ENCODE measurements at places on chromosomes 12 and 14. TPM values are rescaled to one million over a fixed set of nuclear protein-coding genes. Genes with fewer than 3 reads are reported as not detected.

The FBLN5 gene
- not detected for total RNA-seq

The NXPH4 gene
- 1.7 TPM for total RNA-seq

The TCL1A gene
- not detected for total RNA-seq

The CDKL1 gene
- 7.3 TPM for total RNA-seq

The KRT82 gene
- total RNA-seq: not detected

GRCh38 chr14:92400579-92401444 is 77.8 kb downstream of the SLC24A4 start:
- no peak for DNase-seq

GRCh38 chr14:71013551-71014192 is 106.4 kb downstream of the PCNX1 start:
- DNase-seq: no peak

DNA sequence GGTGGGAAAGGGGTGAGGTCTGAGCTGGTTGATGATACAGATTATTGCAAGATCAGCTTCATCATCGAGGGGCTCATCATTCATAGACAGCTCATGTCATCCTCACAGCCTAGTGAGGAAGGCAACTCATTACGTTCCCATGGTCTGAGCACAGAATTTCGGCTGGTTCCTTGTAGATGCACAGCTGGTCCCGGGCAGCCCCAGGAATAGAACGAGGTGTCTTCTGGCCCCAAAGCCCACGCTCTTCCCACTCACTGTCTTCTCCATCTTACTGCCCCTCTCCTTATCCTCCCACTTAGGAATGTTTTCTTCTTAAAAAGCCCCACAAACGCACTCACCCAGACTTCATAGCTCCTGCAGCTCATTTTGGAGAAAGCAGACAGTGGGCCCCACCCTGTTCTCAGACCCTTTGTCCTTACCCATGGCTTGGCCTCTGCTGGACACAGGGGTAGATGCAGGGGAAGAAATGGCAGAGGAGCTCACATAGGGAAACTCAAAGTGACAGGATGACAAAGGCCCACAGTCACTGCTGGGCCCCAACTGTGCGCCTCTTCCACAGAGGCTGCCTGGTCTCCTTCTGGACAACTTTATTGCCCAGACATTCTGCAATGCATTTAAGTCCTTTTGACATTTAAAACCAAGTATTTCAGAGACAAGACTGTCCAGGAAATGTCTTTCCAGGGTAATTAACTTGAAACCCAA is 162.2 kb downstream of the ADGRD1 start:
- no peak for DNase-seq

DNA sequence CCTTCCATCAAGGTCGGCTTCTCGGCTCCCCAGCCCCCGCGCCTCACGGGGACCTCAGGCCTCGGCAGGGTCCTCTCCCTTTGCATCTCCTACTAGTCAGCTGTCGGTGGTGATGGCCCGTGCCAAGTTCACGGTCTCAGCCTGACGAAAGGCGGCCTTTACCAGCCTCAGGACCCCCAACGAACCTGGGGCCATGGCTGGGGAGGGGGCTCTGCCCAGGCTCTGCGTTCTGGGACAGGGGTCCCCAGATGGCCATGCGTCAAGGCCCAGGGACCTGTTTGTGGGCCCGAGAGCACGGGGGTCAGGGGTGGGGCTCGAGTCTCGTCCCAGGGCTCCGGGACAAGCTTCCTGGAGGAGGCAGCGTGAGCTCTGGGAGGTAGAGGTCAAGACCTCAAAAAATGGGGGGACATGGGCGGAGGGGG is 32.8 kb upstream of the DEGS2 start:
- DNase-seq: no peak

DNA sequence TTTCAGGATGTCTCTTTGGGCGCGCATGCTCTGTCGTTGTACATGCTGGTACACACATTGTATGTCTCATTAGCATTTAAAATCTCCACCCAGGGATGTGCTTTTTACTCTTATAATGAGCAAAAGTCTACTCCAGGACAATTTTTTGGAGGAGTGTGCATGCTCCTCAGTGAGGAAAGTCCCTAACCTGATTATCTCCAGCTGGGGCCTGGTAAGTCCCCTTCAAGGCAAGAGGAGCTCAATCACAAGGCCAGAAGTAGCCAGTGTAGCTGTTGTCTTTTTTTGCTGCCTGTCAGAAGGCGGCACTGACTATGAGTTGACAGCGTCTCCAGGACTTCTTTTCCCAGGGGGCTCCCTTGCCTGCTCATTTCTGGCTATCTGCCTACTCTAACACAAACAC is 218.3 kb upstream of the CNTN1 start:
- DNase-seq: no peak

DNA sequence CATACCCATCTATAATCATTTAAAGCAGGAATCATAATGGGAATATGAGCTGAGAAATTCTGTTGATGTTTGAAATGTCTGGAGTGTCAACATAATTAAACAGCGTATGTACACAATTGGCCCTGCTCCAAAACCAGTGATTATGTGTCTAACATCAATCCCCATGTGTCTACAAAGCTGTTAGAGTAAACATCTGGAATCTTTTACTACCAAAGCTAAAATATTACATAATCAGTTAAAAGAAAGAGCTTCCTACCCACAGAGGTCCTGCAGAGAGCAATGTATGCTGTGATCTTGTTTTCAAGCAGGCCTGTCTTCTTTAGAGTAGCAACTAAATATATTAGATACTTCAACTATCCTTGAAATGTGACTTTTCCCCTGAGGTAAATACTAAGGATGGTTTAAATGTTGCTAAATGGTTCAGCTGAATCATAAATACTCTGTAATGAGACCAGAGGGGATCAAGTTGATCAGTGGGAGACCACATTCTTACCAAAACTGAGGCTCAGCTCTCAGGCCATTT is 74.3 kb downstream of the RASSF8 start:
- DNase-seq: peak; percentile 49

DNA sequence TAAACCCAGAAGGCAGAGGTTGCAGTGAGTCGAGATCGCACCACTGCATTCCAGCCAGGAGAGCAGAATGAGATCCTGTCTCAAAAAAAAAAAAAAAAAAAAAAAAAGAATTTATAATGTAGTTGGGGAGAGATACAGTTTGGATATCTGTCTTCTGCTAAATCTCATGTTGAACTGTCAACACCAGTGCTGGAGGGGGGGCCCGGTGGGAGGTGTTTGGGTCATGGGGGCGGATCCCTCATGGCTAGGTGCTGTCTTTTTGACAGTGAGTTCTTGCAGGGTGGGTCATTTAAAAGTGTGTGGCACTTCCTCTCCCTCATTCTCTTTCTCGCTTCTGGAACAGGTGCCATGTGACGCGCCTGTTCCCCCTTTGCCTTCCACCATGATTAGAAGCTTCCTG is 32.8 kb downstream of the CLIP1 start:
- DNase-seq: no peak

DNA sequence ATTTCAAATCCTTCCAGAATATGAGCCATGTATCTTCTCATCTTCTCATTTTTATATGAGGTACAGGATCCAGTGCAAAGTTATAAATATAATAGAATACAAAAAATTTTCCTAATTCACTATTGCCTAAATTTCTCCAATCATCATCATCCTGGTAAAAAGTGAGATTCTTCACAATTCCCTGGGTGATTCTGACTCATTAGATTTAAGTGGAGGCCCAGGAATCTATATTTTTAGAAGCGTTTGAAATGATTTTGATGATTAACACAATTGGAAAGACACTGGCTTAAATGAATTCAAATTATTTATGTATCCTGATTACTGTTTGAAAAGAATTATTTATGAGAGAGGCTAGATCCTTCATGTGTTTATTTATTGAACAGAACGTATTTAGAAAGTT is 380.3 kb upstream of the PDE3A start:
- DNase-seq: no peak

DNA sequence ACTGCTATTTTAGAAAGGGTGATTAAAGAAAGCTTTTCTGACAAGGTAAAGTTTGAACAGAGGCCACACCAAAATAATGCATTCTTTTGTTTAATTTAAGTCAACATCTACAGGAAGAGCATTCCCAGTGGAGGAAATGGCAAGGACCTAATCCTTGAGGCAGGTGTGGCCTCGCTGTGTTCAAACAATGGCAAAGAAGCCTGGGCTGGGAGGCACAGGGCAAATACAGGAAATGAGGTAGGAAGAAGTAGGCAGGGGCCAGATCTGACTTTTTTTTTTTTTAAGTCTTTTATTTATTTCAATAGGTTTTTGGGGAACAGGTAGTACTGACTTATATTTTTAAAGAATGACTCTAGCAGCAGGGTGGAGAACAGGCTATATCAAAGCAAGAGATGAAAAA is 53.5 kb downstream of the ARMH4 start:
- no peak for DNase-seq
